ENCODE measurements at places on chromosomes 5 and 9.

DNA sequence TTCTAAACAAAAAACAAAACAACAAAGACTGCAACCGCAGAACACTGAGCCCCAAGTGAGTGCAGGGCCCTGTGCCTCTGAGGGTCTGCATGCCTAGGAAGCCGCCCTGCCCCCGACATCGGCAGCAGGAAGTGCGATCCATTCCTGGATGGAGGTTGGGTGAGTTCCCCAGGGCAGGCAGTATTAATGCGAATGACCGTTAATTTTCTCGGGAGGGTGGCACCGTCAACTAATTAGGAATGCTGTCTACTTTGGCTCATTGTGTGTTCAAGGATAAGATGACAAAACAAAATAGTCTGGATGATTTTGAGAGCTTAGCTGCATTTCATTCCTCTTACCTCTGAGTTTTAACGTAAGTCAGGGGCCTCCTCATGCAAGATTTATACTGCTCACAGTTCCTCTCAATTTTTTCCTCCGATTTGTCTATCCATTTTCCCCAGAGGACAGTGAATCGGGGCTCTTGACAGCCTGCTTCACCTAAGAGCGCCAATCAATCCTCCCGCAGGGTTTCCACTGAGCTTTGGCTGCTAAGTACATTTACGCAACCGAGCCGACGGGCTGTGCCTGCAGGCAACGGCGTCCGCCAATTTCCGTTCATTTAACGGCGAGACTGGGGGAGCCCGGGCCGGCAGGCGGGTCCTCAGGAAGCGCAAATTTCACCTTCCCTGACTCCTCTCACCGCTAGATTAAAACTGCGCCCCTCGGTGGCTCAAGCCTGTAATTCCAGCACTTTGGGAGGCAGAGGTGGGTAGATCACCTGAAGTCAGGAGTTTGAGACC, 2.9 kb upstream of the NXNL2 start:
- no peak for DNase-seq

DNA sequence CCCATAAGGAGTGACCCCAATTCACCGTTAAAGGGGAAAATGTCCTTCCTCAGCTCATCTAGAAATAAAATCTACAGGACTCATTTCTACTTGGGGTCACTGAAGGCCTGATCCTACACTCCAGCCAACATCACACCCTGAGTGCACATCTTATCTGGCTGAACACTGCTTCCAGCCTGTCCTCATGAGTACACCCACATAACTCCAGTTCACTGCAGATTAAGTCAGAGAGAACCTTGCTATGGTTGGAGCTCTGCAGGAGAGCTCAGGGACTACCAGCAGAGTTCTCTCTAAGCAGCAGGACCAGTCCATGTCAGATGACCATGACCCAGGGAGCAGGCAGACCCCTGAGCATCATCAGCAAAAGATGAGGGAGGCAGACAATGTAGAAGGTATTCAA, 126.9 kb upstream of the MAP3K1 start:
- no peak for DNase-seq

GRCh38 chr9:131733541-131734061, 6.3 kb downstream of the RAPGEF1 start:
- DNase-seq = peak; percentile 60

GRCh38 chr5:148459669-148460068, 75.9 kb downstream of the FBXO38 start:
- DNase-seq = no peak

GRCh38 chr9:124084087-124084486, 72.5 kb downstream of the LHX2 start:
- no peak for DNase-seq

GRCh38 chr5:35436400-35437057, 181.1 kb upstream of the SPEF2 start:
- DNase-seq = peak; percentile 1
